ENCODE measurements at places on chromosomes 7 and 10.

GRCh38 chr10:36801660-36802059 lies 323.7 kb upstream of the ANKRD30A start:
- no peak for DNase-seq

- no peak for DNase-seq
Observed at GRCh38 chr10:49387071-49387470, 8.8 kb downstream of the DRGX start.

DNA sequence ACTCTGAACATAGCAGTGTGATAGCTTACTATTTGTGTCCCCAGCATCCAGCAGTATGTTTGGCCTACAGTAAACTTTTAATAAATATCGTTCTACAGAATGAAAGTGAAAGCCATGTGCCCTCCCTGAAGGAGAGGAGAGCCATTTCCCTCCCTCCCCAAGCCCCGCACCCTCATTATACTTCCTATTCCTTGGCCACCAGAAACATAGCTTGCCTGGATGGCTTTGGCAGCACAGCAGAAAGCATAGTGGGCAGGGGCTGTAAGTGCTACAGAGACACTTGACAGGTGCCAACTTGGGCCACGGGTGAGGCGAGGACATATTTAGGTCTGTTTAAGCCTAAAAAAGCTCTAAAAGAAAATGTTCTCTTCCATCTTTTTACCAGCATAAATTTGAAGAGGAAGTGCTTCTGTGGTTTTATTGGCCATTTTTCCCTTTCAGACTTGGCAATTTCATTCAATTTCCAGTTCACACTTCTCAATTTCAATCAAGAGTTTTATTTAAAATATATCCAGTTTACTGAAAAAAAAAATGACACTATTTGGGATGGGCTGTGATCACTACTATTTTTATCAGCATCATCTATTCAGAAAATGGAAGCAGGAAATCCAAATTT lies 12.7 kb downstream of the HHEX start:
- DNase-seq, result no peak

DNA sequence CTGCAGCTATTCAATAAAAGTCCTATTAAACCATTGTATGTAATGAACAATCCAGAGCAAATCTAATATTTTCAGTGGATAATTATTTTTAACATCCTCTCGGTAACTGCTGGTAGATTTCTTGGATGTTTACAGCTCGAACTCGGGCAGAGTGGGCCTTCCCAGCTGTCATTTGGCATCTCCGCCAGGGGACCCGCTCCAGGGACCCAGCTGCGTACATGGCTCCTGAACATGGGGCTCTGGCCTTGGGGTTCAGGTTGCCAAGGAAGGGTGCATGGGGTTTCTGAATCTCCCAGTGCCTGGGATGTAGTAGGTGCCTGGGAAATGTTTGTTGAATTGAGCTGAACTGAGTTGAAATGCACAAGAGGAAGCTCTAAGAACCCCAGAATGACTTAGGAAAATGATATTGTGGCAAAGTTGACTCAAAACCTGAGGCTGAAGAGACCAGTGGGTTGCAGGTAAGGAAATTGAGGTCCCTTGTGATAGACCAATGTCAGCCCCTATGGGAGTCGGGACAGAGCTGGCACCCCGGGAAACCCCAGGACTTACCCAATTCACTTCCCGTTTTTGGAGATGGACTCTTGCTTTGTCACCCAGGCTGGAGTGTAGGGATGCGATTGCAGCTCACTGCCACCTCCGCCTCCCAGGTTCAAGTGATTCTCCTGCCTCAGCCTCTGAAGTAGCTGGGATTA lies 228.4 kb downstream of the CUX1 start:
- DNase-seq, result no peak

- no peak for DNase-seq
Observed at GRCh38 chr7:66454600-66455225, 174.0 kb upstream of the KCTD7 start.

DNA sequence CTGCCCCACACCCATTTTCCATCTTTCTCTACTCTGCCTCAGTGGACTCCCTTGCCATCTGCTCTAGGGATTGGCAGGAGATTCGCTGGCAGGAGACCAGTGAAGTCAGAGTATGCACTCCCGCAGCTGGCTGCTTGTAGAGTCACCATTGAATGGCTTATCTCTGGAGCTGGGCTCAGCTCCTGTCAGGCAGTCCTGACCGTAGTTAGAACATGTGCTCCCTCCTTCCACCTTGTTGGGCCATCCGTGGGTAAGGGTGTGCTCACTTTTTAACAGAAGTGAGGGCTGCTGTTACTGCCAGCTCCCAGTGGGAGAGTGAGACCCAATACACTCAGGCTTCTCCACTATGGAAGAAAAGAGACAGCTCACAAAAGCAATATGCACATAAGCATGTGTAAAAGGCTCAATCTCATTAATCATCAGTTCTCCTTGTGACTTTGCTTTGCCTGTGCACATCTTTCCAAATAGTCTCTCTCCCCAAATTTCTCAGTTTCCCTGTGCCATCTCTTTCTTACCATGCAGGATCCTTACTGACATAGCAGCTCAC lies 773.3 kb downstream of the GRID1 start:
- DNase-seq, result no peak

GRCh38 chr7:86932038-86932512 lies 127.4 kb downstream of the ELAPOR2 start:
- DNase-seq, result no peak

GRCh38 chr7:130683026-130683425 lies 3.3 kb downstream of the TSGA13 start:
- DNase-seq, result no peak

DNA sequence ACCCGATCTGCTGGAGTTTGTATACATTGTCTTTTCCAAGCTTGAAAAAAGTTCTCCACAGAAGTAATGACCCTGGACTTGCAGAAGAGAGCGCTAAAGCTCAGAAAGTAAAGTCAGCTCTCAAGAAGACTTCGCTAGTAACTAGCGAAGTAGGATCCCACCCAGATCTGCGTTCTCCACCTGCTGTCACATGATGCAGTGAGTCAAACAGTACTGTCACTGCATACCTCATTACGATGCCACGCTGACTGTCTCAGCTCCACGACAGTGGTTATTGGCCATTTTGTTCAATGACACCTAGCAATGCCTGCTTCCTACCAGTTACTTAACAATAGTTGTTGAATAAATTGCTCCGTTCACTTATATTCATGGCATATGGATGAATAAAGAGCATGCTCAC lies 29.7 kb upstream of the SEC61G start:
- DNase-seq, result no peak
